H54 (cell line): ENCODE measurements at places on chromosomes 6 and 20.

- DNase-seq = peak; percentile 52
Observed at GRCh38 chr20:37223053-37223452, 38.6 kb downstream of the GHRH start.

- DNase-seq = no peak
Observed at GRCh38 chr6:153976921-153977693, 61.9 kb upstream of the OPRM1 start.

- DNase-seq = no peak
Observed at GRCh38 chr20:13554076-13554475, 84.7 kb downstream of the TASP1 start.

DNA sequence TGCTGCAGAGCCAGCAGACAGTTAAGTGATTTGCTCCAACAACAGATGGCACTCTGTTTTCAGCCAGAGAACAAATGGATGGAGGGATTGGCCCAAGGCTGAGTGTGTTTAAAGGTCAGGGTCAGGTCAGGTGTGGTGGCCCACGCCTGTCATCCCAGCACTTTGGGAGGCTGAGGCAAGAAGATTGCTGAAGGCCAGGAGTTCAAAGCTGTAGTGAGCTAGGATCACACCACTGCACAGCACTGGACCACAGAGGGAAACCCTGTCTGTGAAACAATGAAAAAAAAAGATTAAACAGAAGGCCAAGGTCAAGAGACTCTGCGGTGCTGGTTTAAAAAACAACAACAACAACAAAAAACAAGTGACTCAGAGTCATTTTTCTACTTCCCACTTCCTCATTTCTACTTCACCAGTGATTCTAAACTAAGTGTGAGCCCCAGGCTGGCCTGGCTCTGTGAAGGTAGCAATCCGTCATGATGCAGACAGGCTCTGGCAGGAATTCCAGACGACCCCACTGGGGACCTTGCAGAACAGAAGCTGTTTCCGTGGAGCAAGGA, 42.5 kb upstream of the ARMC2 start:
- DNase-seq = no peak

- DNase-seq = no peak
Observed at GRCh38 chr20:12030470-12030869, 112.8 kb downstream of the BTBD3 start.

- no peak for DNase-seq
Observed at GRCh38 chr6:30766461-30767157, 22.3 kb upstream of the IER3 start.

- DNase-seq = no peak
Observed at GRCh38 chr20:59566631-59567524, 37.5 kb upstream of the PHACTR3 start.

GRCh38 chr20:29298759-29299613, 1958.5 kb upstream of the DEFB115 start:
- no peak for DNase-seq

GRCh38 chr6:7074870-7075269, 32.9 kb upstream of the RREB1 start:
- no peak for DNase-seq

DNA sequence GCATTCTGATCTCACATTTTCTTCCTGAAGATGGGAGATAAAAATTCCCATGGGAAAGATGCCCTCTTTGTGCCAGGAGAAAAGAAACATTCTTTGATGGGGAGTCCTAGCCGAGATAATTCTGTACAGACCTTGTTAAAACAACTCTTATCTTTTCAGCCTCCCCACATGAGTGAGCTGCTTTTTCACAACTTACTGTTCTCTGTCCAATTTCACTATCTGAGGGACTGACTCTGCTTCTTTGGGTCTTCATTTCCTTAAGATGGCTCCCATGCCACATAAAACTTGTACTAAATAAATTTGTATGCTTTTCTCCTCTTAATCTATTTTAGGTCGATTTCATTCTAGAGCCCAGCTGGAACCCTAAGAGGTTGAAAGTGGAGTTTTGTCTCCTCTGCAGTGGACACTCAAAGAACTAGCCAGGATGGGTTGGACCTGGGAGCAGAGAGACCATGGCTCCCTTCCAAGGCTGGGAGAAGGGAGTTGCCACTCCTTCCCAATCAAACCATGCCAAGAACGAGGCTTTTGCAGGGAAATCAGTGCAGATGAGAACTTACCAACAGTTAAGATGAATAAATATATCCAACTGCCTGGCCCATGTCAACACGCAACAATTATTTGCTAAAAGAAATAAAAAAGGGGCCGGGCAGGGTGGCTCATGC, 285.8 kb upstream of the SULF2 start:
- DNase-seq = no peak

GRCh38 chr6:21398741-21399325, 194.7 kb upstream of the SOX4 start:
- no peak for DNase-seq

DNA sequence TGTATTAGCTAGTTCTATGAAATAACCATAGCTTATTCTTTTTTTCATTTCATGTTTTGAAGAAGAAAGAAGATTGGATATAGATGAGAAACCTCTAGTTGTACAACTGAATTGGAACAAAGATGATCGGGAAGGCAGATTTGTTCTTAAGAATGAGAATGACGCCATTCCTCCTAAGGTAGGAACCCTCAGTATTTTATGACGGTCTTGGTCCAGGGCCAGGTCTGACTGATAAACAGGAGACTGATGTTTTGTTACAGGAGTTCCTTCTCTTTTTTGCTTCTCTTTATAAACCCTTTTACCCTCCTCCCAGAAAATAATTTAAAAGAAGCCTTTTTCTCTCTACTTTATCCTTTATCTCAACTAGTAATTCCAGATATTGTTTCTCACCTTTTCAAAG, 43.6 kb downstream of the AFDN start:
- no peak for DNase-seq

DNA sequence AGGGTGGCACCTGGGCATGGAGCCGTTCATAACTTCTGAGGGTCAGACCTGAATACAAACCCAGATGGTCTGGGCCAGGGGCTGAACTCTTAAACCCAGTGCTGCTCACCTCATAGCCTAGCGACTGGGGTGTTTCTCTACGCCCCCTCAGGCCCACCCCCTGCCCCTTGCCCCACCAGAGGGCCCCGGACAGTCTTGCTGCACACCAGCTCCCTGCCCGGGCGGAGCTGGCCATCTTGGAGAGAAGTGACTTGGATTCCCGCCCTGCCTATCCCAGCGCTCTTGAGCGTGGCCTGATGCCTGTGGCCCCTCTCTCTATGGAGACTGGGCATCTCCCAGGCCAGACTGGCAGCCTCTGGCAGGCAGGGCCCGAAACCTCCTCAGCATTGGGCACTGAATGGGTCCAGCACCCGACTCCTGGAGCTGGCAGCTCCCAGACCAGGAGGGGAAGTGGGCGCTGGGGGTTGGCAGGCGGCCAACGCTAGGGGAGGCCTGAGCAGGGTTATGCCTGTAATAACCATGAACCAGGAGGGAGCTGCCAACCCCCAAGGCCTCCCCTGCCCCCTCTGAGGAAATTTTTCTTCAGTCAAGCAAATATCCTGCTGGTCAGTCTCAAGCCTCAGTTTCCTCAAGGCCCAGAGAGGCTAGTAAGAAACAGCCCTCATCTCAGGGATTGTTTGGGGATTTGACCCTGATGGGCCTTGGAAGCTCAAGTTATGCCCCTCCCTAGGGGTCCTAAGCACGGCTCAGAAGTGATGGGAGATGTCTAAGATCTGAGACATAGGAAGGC, 169.5 kb downstream of the VEGFA start:
- no peak for DNase-seq

- no peak for DNase-seq
Observed at GRCh38 chr20:63848003-63848911, 13.0 kb upstream of the ABHD16B start.

DNA sequence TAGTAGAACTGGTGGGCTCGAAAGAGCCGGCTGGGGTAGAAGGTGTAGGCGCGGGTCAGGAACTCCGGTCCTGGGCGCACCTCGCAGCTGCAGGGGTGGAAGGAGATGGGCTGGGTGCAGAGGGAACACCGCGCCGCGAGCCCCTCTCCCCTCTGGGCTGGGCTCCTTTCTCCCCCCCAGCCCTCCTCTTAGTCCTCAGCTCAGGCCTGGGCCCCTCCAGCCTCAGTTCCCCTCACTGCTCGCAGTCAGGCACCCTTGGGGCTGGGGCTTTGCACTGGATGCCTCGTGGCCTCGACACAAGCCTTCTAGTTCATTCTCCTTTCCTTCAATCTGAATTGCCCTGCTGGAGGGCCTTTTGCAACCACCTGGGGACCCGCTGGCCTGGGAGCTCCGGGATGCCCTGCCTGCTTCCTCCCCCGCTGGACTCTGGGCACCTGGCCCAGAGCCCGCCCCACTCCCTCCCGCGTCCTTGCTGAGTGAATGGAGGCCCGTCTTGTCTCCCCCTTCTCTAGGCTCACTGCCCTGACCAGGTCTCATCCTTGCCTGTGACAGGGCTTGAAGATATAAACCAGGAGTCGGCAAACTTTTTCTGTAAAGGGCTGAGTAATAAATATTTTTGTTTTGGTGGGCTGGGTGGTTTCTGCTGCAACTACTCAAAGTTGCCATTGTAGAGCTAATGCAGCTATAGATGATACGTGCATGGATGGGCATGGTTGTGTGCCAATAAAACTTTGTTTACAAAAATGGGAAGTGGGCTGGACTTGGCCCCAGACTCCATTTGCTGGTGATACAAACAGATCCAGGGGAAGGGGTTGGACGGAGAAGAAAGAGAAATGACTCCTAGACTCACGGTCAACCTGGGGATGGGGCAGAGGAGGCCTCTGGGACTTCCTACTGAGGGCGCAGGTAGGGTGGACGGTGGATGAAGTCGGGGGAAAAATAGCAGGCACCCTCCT, 47.3 kb downstream of the APCDD1L start:
- no peak for DNase-seq

DNA sequence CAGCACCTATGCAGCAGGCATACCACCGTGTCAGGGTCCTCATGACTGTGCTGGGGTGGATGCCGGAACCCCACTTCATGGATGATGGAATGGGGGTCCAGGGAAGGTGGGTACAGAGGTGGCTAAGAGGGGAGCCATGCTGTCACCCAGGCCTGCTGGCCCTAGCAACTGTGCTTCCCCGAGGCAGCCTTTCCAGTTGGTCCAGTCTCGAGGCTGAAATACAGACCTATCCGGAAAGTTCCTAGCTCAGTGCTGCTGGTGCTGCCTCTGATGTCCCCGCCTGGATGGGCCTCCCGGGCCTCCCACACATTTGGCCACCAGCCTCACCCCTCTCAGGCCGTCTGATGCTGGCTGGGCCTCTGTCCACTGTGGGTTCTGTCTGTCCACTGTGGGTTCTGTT, 17.4 kb downstream of the SIRPA start:
- no peak for DNase-seq

GRCh38 chr20:14953736-14954135, 616.3 kb upstream of the FLRT3 start:
- no peak for DNase-seq

DNA sequence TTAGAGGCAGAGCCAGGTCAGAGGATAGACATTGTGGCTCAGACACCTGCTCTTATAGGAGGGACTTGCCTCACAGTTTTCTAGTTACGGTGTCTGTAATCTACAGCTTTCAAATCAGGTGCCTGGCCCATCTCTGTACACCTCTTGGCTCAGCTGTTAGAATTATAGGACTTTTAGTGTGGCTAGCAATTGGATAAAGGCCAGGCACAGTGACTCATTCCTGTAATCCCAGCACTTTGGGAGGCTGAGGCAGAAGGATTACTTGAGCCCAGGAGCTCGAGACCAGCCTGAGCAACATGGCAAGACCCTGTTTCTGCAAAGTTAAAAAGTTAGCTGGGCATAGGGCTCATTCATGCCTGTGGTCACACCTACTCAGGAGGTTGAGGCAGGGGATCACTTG, 20.0 kb downstream of the BRPF3 start:
- DNase-seq = no peak

DNA sequence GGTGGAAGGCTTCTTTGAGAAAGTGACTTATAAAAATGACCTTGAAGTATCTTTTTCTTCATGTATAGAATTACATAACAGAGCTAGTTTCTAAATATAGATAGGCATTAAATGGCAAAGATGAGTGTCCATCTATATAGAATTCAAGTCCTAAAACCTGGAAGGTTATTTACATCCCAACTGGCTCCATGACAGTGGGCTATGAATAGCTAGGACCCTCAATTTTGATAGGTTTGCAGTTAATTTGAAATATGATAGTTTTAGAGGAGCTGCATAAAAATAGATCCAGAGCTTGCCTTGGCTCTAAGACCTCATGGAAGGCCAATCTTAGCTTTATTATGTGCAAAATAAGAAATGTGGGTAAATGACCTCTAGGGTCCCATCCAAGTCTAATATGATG, 310.6 kb upstream of the CITED2 start:
- DNase-seq = no peak

DNA sequence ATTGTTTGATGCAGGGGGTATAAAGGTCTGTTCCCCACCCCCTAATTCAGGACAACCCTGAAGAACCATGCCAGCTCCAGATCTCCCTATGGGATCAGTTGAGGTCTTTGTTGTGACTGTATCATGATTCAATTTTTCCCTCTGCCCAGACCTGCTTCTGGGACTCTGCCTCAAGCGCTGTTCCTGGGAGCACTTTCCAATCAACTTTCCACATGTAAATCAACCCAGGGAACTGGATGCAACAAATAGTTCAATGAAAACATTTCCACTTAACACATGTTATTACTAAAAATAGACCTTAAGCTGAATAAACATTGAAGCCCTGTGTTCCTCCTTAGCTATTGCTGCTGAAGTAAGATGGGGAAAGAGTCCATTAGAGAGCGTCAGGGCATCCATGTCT, 139.5 kb downstream of the C6orf58 start:
- DNase-seq = no peak

DNA sequence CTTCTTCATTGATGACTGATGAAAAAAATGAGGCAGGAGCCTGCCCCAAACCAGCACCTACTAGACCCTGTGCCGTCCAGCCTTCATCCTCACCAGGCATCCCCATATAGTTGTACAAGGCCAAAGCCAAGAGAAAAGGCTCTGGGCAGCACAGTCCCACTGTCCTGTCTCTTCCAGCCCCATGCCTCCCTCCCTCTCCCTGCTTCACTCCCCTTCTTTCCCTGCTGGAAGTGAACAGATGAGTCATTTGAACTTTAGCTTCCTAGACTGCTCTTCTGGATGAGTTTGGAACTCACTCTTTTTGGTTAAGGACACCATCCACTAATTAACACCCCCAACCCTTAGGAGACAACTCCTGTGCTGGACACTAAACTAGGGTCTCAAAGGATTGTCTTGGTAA, 235.2 kb downstream of the LRFN2 start:
- DNase-seq = no peak

GRCh38 chr6:150588888-150589499, 10.7 kb upstream of the PLEKHG1 start:
- no peak for DNase-seq

- DNase-seq = no peak
Observed at GRCh38 chr6:34510299-34510698, 44.4 kb downstream of the PACSIN1 start.

DNA sequence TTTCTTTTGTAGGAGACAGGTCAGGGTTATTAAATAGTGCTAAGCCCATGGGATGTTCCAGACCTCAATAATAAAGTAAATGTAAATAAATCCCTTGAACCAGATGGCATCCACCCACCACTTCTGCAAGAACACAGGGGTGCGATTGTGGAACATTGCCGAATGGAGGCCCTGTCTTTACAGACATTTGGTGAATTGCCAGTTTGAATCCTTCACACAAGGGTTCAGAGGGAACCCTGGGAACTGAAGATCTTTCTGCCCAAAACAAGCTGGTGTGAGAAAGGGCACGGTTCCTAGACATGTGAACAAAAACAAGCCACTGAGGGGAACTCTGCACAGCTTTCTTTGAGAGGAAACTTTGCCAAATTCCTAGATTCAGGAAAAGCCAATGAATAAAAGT, 30.2 kb upstream of the RNF8 start:
- DNase-seq = no peak

- DNase-seq = no peak
Observed at GRCh38 chr20:32484225-32484957, 100.7 kb downstream of the NOL4L start.
